ENCODE measurements at places on chromosomes 2 and 18.

GRCh38 chr18:76461148-76461547, 33.9 kb downstream of the ZNF516 start:
- DNase-seq: no peak

- no peak for DNase-seq
Measured at GRCh38 chr18:59961070-59961469, 61.3 kb downstream of the PMAIP1 start.

- DNase-seq: no peak
Measured at GRCh38 chr2:86584151-86584913, 21.1 kb upstream of the CHMP3 start.

- no peak for DNase-seq
Measured at GRCh38 chr2:28406-28975, 17.8 kb downstream of the FAM110C start.

DNA sequence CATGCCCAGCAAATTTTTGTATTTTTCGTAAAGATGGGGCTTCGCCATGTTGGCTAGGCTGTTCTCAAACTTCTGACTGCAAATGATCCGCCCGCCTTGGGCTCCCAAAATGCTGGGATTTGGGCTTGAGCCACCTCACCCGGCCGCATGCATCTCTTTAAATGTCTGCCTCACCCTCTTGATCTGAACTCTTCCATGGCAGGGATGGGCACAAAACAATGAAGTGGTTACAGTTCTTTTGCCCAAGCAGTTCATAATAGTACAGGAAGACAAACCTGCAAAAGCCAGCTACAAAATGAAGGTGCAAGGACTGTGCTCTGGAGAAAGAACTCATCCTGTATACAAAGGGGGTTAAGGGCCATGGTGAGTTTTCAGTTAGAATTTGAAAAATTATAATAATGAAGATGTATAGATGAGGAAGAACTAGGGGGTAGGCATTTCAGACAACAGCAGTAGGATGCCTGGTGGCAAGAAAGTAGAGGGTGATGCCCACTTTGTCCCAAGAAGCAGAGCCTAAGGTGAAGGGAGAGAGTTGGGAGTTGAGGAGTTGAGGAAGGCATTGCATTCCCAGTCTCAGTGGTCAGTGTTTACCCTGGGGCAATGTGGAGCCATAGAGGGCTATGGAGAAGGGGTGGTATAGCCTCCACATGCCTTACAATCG, 160.8 kb upstream of the MYCN start:
- no peak for DNase-seq

GRCh38 chr2:25324905-25325592, 16.7 kb downstream of the DNMT3A start:
- DNase-seq: no peak

GRCh38 chr2:60023256-60023985, 530.0 kb downstream of the BCL11A start:
- DNase-seq: no peak

DNA sequence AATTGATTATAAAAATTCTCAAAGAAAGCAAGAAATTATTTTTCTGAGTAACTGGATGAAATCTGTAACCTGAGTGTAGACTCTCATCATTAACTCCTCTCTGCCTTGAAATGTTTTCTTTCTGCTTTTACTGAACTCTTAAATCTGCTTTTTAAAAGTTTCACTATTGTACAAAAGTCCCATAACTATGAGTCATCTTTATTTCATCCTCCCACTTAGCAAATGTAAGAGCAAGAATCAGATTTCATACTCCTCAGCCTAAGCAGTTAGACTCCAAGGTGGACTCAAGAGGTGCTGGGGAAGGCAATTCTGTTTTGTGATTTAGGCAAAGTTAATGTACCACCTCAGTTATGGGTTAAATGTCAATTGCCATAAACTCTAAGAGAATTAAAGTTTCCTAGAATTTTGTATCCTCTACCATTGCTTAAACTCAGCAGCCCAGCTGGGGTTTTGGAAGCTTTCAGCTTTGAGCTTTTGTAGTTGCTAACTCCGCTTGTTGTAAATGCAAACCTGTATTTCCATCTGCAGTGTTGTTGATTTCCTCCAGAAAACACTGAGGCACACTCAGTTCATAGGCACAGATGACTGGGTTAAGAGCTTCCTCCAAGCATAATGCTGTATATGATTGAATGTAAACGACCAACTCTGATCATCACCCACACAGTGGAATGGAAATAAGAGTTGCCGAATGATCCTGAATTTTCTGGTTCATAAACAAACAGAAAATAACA, 268.8 kb downstream of the ARHGAP15 start:
- DNase-seq: no peak

DNA sequence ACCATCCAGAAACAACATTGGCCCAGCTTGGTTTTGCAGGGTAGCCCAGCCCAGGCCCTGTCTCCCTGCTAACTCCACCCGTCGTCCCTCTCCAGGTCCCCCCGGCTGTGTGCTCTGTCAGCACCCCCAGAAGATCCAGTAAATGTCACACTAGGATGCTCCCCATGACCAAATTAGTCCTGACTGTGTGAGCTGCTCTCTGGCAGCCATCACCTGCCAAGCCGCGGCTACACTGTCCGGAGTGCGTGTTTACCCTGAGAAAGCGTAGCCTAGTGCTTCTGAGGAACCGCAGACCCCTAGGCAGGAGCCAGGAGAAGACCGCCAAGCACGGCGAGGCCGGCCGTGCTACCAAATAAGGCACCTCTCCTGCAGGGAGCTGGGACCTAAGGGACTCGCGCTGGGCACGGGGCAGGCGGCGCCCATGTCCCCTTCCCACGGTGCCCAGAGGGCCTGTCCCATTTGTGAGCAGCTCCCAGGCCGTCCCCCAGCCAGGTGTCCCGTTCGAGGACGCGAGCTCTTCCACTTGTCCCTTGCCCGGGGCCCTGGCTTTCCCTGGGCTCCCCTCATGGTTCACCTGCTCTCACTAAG, 849.9 kb downstream of the RNF144A start:
- no peak for DNase-seq

DNA sequence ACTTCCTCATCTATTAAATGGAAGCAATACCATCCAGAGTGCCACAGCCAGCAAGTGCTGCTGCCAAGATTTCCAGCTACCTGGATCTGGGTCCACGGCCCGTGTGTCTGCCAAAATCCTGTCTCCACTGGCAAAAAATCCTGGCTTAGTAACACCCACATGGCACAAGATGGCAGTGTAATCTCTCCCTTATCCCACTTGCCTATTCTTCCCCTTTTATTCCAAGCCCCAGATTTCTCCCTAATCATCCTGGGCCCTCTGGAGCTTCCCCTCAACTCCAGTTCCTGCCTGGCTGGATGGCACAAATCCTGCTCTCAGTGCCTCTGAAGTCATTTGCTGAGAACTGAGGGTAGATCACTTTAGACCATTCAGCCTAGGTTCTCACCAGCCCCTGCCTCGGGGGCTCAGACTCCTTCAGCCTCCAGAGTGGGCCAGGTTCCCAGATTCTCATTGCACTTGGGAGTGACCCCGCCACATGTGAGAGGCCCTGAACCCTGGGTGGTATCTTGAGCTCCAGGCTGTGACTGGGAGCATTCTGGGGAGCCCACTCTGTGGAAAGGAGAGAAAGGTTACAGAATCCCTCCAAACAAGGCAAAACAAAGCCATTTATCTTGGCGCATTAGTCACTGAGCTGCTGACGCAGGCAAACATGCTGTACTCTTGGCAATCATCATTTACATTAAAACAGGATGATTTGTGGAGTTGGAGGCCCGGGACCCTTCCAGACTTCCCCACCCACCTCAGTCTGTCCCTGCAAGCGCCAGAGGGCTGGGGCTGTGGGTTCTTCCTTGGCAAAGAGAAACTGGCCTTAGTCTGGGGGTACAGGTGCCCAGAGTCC, 325.8 kb downstream of the DYSF start:
- DNase-seq: no peak

DNA sequence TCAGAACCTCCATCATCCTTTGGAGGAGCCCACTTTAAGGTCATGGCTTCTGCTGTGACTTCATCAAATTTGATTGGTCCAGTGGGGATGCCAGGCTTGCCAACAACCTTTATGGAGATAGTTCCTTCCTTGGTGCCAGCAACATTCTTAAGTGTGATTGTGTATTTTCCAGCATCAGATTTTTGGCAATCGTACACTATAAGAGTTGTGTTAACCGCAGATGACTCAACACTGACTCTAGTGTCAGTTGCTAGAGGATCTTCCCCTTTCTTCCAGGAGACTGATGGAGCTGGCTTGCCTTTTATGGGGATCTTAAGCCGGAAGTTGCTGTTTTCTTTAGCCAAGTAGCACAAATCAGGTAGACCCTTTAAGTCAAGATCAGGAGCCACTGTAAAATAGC, 98.7 kb downstream of the PLEKHA3 start:
- no peak for DNase-seq

DNA sequence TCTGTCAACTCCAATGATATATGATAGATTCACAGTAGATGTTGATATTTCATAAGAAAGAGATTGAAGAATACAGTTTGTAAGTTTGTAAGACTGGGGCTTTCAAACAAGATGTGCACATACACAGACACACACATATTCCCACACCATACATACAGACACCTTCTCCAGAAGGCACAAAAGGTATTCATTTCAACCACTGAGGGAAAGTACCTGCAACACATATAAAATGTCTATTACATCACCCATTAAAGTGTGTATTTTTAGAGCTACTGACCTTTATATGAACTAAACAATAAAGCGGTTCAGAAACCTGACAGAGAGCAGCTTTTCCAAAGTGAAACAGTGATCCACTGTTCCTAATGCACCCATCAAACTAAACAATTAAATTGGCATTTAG, 53.3 kb downstream of the CCDC148 start:
- DNase-seq: no peak

DNA sequence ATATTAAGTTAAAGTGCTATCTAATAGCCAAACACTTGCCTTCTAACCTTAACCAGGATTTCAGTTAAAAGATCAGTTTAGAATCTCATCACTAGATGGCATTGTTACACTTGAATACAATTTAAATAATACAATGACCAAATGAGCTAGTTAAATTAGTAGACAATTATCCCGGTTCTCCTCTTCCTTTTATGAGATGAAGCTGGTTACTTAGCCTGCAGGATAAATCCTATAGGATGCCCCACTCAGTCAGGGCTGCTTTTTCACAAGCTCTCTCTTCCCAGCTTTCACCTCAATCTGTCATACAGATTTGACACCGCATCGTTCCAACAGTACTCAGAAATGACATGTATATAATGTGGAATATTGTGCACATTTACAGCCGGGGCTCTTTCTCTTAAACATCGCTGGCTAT, 678.8 kb downstream of the KCNJ3 start:
- no peak for DNase-seq

DNA sequence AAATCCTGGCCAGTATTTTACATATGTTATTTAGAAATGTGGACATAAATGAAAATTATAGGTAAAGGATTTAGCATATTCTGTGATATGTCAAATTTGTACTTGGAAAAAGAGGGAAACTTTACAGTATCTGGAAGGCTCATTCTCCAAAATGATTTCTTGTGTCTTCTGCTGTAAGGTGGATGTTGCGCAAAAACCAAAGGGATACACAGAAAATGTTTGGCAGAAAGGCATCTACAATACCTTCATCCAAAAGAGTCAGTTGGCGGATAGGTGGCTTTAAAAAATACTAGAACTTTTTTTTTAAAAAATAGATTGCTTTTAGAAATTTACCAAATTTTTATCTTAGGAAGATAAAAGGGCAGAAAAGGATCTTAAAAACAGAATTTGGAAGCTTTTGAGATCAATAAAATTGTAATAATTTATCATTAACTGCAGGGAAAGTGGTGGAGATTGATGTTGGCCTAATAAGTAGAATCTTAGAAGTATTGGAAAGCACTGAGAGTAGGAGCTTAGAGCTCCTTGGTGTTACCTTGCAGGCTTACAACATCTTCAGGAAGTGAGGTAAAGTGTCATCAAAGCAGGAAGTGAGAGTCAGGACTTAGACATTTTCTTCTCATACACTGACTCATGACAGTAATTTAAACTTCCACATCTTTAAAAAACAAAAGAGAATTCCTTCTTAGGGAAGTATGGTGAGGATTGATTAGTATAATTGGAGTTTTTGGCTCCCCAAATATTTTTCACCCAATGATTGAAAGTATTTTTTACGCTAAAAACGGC, 2.1 kb downstream of the NABP1 start:
- no peak for DNase-seq

DNA sequence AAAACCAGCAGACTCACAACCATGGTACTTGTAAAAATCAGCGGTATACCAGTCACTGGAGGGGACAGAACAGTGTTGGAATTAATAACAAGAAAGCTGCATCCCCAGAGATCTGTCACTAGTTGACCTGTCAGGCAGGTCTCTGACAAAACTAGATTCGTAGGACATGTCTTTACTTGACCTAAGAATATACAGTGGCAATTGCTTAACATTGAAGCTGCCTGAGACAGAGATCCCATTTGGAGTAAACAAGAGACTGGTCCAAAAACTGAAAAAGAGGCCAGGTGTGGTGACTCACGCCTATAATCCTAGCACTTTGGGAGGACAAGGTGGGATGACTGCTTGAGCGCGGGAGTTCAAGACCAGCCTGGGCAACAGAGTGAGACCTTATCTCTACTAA, 7.2 kb upstream of the SS18 start:
- no peak for DNase-seq

GRCh38 chr2:133755480-133756300, 187.4 kb upstream of the NCKAP5 start:
- no peak for DNase-seq

DNA sequence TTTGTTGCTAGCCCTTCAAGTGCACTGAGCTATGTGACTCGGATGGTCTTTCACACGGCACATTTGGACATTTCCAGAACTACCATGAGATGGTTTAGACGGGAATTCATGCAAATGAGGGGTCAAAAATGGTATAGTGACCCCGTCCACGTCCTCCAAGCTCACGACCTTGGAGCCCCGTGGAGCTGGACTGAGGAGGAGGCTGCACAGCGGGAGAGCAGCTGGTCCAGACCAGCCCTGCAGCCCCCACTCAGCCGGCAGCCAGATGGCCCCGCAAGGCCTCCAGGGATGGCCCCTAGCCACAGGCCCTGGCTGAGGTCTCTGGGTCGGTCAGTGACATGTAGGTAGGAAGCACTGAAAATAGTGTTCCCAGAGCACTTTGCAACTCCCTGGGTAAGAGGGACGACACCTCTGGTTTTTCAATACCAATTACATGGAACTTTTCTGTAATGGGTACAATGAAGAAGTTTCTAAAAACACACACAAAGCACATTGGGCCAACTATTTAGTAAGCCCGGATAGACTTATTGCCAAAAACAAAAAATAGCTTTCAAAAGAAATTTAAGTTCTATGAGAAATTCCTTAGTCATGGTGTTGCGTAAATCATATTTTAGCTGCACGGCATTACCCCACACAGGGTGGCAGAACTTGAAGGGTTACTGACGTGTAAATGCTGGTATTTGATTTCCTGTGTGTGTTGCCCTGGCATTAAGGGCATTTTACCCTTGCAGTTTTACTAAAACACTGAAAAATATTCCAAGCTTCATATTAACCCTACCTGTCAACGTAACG, 88.8 kb downstream of the EPAS1 start:
- DNase-seq: no peak

GRCh38 chr2:134020608-134021007, 233.3 kb upstream of the MGAT5 start:
- DNase-seq: no peak

Data from stimulated activated CD4-positive, alpha-beta T cell treated with anti-CD3 and anti-CD28 coated beads, Interleukin-1b, Interleukin-23, amount 100 ng/mL, for 24 hours (primary cell).